ENCODE measurements at places on chromosomes 11 and 22.

DNA sequence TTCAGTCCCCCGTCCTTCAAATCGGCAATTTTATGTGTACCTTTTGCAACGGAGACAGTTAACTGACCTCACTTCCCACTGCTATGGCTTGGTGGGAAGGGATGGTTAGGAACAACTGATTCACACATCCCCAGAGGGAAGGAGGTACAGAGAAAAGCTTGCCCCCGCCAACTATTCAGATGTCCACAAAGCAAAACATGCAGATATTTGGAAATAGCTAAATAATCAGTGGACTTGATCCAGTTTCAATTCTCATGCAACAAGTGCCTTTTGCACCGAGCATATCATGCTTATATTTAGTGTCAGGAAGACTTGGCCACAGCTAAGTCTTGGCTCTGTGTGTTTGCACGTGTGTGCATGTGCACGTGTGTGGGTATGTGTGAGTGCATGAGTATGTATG, 144.6 kb downstream of the SNX19 start:
- H3K4me3 ChIP-seq, result no peak overlapping the region
- H3K36me3 ChIP-seq, result no peaks in the 10 kb centered on the region
- no peak for DNase-seq
- no peaks in the 10 kb centered on the region for H3K4me1 ChIP-seq
- H3K27ac ChIP-seq, result no peak overlapping the region

DNA sequence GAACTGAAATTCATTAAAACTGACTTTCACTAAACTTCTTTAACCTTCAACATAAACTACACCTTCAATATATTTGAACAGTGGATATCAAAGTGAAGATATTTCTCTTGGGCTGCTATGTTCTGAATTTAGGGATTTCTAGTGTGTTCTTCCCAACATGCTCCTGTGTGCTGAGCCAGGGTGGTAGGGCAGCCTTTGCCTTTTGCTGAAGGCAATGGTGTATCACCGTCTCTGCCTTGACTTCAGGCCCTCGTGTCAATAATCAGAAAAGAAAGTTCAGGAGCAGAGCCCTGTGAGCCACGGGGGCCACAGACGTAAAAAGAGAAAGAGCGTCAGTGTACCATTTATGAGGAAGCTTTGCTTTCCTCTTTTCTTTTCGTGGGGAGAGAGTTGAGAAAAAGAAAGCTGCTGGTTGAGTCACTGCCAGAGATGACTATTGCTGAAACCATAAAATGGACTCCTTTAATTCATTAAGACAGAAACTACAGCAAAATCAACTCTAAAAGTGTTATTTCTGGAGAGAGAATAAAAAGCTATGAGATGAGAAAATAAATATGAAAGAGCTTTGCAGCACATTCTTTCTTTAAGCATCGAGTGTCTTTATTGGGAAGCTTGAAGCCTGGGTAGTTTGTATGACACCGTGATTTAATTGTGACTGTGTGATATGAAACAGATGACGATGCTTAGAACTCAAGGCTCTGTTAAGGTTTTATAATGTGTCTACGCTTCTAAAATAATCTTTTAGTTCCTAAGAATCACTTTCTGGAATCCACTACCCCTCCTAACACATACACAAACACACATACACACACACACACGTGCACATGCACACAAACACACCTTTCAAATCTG, 271.8 kb upstream of the MTNR1B start:
- H3K27ac ChIP-seq, result no peak overlapping the region
- no peaks in the 10 kb centered on the region for H3K36me3 ChIP-seq
- no peaks in the 10 kb centered on the region for H3K27me3 ChIP-seq
- no peak overlapping the region for H3K4me3 ChIP-seq

GRCh38 chr11:133934599-133935550, 21.9 kb downstream of the IGSF9B start:
- no peaks in the 10 kb centered on the region for H3K4me1 ChIP-seq
- DNase-seq, result peak; percentile 38
- H3K36me3 ChIP-seq, result no peaks in the 10 kb centered on the region
- H3K27me3 ChIP-seq, result peaks cover 3% of the 10 kb centered on the region
- H3K4me3 ChIP-seq, result no peak overlapping the region
- H3K27ac ChIP-seq, result no peak overlapping the region

DNA sequence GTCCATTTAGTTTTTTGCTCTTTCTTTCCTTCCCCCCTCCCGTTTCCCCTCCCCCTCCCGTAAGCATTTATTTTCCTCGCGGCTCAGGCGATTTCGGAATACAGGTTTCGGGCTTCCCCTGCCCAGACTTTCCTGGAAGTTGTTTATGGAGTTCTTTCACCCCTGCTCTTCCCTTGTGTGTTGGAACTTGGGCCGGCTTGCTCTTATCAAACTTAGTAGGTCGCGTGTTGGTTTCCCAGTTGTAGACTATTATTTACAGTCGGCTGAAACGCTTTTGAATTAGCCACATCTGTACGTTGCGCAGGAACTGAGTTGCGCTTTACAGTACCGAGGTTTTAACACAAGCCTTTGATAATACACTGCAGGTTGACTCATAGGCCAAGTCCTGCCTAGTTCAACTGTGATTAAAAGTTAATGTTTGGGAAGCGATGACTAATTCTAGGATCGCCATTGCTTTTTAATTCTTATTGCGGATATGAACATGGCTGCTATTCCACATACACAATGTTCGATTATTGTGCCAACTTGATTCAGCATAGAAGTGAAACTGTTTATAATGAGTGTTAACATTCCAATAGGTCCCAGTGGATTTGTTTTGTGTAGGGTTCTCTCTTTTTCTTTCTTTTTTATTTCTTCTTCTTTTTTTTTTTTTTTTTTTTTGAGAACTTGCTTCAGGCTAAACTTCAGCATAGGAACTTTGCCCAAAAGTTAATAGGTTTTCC, 1.7 kb downstream of the YAP1 start:
- peak; percentile 97 for DNase-seq
- peak overlapping the region; percentile 93 for H3K4me3 ChIP-seq
- H3K36me3 ChIP-seq, result no peaks in the 10 kb centered on the region
- peak overlapping the region; percentile 98 for H3K27ac ChIP-seq
- H3K27me3 ChIP-seq, result no peaks in the 10 kb centered on the region
- H3K4me1 ChIP-seq, result peaks cover 50% of the 10 kb centered on the region

GRCh38 chr11:42025121-42025803, 565.8 kb upstream of the LRRC4C start:
- DNase-seq, result no peak
- H3K27me3 ChIP-seq, result no peaks in the 10 kb centered on the region
- no peak overlapping the region for H3K4me3 ChIP-seq
- no peak overlapping the region for H3K27ac ChIP-seq

- no peak for DNase-seq
- H3K27ac ChIP-seq, result no peak overlapping the region
- H3K27me3 ChIP-seq, result 0 out of 3 replicates have a peak, but pooled peaks cover 3% of the 10 kb centered on the region
- peaks cover 7% of the 10 kb centered on the region for H3K4me1 ChIP-seq
- H3K4me3 ChIP-seq, result no peak overlapping the region
Measured at GRCh38 chr11:40292721-40293508, 1166.5 kb downstream of the LRRC4C start.

GRCh38 chr11:36131721-36132397, 157.4 kb downstream of the COMMD9 start:
- H3K4me1 ChIP-seq, result no peaks in the 10 kb centered on the region
- H3K27ac ChIP-seq, result no peak overlapping the region
- peaks cover 6% of the 10 kb centered on the region for H3K27me3 ChIP-seq
- DNase-seq, result peak; percentile 20
- no peaks in the 10 kb centered on the region for H3K36me3 ChIP-seq
- H3K4me3 ChIP-seq, result no peak overlapping the region

DNA sequence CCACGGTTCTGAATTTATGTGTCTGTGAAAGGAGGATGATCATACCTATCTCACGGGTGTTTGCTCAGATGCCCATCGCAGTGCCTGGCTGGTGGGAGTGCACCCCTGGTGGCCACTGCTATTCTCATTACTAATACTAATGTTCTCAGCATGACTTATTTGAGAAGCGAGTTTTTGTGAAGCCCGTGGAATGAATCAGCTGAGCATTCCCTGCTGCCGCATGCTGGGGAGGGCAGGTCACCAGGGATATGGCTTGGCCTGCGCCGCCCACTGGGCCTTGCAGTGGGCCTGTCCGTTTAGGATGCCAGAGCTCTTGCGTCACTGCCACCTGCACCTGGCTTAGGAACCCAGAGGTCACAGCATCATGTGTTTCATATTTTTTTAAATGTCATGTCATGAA, 16.9 kb downstream of the CTTN start:
- H3K27ac ChIP-seq, result no peak overlapping the region
- no peak for DNase-seq
- no peaks in the 10 kb centered on the region for H3K27me3 ChIP-seq
- H3K4me3 ChIP-seq, result no peak overlapping the region
- no peaks in the 10 kb centered on the region for H3K4me1 ChIP-seq
- peaks cover 85% of the 10 kb centered on the region for H3K36me3 ChIP-seq

GRCh38 chr22:30488121-30488520, 16.3 kb upstream of the SEC14L3 start:
- H3K4me3 ChIP-seq, result no peak overlapping the region
- H3K4me1 ChIP-seq, result no peaks in the 10 kb centered on the region
- DNase-seq, result no peak

GRCh38 chr11:105740164-105740903, 130.5 kb downstream of the GRIA4 start:
- no peak overlapping the region for H3K27ac ChIP-seq
- no peaks in the 10 kb centered on the region for H3K4me1 ChIP-seq
- no peak overlapping the region for H3K4me3 ChIP-seq
- no peaks in the 10 kb centered on the region for H3K36me3 ChIP-seq
- H3K27me3 ChIP-seq, result no peaks in the 10 kb centered on the region

- H3K4me1 ChIP-seq, result peaks cover 69% of the 10 kb centered on the region
- no peaks in the 10 kb centered on the region for H3K36me3 ChIP-seq
- no peak overlapping the region for H3K27ac ChIP-seq
Measured at GRCh38 chr11:65021509-65021908, 5.7 kb upstream of the SNX15 start.

- DNase-seq, result no peak
- H3K4me3 ChIP-seq, result no peak overlapping the region
- H3K4me1 ChIP-seq, result peaks cover 16% of the 10 kb centered on the region
- H3K27ac ChIP-seq, result no peak overlapping the region
- H3K36me3 ChIP-seq, result no peaks in the 10 kb centered on the region
Measured at GRCh38 chr11:14902650-14903350, 10.8 kb upstream of the CYP2R1 start.

- no peak overlapping the region for H3K27ac ChIP-seq
- no peaks in the 10 kb centered on the region for H3K36me3 ChIP-seq
- no peaks in the 10 kb centered on the region for H3K27me3 ChIP-seq
- DNase-seq, result no peak
- no peak overlapping the region for H3K4me3 ChIP-seq
- H3K4me1 ChIP-seq, result no peaks in the 10 kb centered on the region
Measured at GRCh38 chr11:95418916-95419315, 187.9 kb upstream of the SESN3 start.

GRCh38 chr11:122156940-122157382, 40.9 kb upstream of the BLID start:
- no peak for DNase-seq
- H3K27ac ChIP-seq, result no peak overlapping the region
- no peak overlapping the region for H3K4me3 ChIP-seq

DNA sequence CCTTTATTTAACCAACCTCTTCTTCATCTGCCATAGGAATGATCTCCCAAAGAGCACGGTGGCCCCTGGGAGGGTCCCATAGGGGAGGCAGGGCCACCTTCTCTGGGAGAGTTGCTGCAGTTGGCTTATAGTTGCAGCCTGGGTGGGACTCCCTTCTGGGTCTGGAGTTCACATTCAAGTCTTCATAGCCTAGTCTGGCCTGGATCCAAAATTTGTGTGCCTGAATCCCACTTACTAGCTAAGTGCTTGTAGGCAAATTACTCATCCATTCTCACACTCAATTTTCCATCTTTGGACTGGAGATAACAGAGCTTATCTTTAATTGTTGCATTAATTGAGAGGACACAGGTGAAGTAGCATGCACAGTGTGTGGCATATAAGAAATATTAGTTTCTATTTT, 163.6 kb downstream of the GRIK4 start:
- peak overlapping the region; percentile 65 for H3K27ac ChIP-seq
- no peaks in the 10 kb centered on the region for H3K27me3 ChIP-seq
- H3K4me1 ChIP-seq, result peaks cover 35% of the 10 kb centered on the region
- no peaks in the 10 kb centered on the region for H3K36me3 ChIP-seq
- H3K4me3 ChIP-seq, result peak overlapping the region; percentile 29
- peak; percentile 38 for DNase-seq

GRCh38 chr11:55714982-55715888, 53.2 kb downstream of the OR4C6 start:
- no peak overlapping the region for H3K27ac ChIP-seq
- no peak overlapping the region for H3K4me3 ChIP-seq
- H3K27me3 ChIP-seq, result no peaks in the 10 kb centered on the region
- H3K4me1 ChIP-seq, result no peaks in the 10 kb centered on the region

DNA sequence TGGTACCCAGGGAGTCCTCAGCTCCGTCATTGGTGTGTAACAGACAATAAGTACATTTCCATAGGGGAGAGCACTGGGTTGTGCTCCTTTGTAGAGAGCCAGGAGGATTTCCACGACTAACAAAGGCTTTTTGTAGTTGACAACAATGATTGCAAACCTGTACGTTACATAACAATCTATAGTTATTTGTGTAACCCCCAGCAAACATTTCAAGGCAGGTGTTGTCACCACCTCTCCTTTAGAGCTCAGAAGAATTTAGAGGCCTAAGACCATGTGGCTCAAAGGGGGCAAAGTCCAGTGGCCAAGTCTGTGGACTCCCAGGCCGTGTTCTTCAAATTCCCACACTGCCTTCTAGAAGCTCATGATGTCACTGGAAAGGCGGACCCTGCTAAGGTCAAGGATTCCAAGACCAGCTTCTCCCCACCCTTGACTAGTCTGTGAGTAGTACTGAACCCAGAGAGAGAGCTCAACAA, 15.8 kb downstream of the RPL27A start:
- H3K4me3 ChIP-seq, result no peak overlapping the region
- peak; percentile 64 for DNase-seq
- peaks cover 35% of the 10 kb centered on the region for H3K4me1 ChIP-seq

- H3K27me3 ChIP-seq, result no peaks in the 10 kb centered on the region
- H3K36me3 ChIP-seq, result no peaks in the 10 kb centered on the region
- no peak overlapping the region for H3K4me3 ChIP-seq
- H3K4me1 ChIP-seq, result no peaks in the 10 kb centered on the region
Measured at GRCh38 chr11:10891151-10891720, 33.4 kb upstream of the ZBED5 start.

DNA sequence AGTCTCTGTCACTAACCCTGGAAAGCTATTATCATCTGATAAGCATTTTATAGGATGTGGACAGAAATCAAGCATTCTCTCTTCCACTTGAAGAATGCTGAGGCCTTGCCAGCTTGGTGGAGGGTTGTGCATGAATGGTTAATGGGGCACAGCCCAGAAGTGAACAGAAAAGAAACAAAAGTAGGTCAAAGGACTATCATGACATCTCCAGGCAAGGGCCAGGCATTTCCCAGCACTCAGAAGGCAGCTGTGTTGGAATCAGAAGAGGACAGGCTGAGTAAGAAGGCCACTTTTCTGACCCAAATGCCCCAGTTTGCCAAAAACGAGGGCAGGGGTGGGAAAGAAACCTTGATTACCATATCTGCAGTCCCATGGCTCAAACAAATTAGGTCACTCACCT, 12.4 kb downstream of the TENM4 start:
- H3K27me3 ChIP-seq, result 0 out of 3 replicates have a peak, but pooled peaks cover 9% of the 10 kb centered on the region
- no peaks in the 10 kb centered on the region for H3K36me3 ChIP-seq
- H3K4me1 ChIP-seq, result no peaks in the 10 kb centered on the region
- H3K4me3 ChIP-seq, result no peak overlapping the region

GRCh38 chr11:88266919-88267318, 70.6 kb downstream of the CTSC start:
- no peaks in the 10 kb centered on the region for H3K4me1 ChIP-seq
- no peak overlapping the region for H3K27ac ChIP-seq
- no peaks in the 10 kb centered on the region for H3K27me3 ChIP-seq
- no peak overlapping the region for H3K4me3 ChIP-seq
